ENCODE measurements at places on chromosomes 4 and X.

DNA sequence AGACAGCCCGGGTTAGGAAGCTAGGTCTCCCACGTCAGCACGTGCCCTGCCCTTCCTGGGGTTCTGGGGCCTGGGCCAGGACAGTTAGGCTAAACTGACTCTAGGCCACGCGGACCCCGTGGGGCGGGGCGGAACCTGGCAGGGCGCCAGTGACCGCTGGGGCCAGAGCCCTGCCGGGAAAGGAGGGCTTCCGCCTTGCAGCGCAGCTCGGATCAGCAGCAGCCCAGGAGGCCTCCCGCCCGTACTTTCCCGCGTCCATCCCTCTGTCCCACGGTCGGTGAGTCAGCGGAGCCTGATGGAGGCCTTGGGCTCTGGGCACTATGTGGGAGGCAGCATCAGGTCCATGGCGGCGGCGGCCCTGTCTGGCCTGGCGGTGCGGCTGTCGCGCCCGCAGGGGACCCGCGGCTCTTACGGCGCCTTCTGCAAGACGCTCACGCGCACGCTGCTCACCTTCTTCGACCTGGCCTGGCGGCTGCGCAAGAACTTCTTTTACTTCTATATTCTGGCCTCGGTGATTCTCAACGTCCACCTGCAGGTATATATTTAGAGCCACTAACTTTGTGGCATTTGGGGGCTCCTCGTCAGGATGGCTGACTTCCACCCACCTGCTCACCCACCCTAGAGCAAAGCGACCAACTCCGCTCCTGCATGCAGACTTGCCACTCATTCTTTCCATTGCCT, at the start of gene SMIM10:
Gene SMIM10, plus strand, starts transcription at position 191 of the 681 bp plus-strand sequence. Its CDS starts 105 bp downstream, at position 296.
- no peak for DNase-seq

GRCh38 chr4:8276358-8277240, 7.0 kb downstream of the HTRA3 start:
- no peak for DNase-seq

GRCh38 chr4:156732634-156733033, 239.0 kb downstream of the PDGFC start:
- peak; percentile 2 for DNase-seq

DNA sequence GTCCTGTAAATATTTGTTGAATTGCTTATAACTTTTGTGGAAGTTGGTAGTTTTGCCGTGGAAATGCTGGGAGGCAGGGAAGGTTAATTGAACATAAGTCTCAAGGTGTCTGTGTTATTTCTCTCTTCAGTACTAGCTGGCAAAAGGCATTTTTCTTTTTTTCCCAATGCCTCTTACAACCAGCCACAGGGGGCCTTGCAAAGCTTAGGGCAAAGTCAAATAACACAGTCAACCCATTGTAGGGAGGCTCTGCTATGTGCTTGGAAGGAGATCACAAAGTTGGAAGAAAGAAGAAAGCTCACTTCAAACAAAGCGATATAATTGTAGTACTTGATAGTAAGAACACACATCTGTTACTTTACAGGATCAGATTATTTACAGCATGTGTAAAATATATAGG, 802.6 kb downstream of the PDHA2 start:
- no peak for DNase-seq

- no peak for DNase-seq
These were observed 189.1 kb upstream of the C1QTNF7 start for GRCh38 chr4:15238720-15239119.

- DNase-seq, result no peak
These were observed 1.0 kb upstream of the LPAR4 start for GRCh38 chrX:78746496-78746895.

GRCh38 chrX:43618366-43619205, 37.5 kb upstream of the MAOA start:
- no peak for DNase-seq

DNA sequence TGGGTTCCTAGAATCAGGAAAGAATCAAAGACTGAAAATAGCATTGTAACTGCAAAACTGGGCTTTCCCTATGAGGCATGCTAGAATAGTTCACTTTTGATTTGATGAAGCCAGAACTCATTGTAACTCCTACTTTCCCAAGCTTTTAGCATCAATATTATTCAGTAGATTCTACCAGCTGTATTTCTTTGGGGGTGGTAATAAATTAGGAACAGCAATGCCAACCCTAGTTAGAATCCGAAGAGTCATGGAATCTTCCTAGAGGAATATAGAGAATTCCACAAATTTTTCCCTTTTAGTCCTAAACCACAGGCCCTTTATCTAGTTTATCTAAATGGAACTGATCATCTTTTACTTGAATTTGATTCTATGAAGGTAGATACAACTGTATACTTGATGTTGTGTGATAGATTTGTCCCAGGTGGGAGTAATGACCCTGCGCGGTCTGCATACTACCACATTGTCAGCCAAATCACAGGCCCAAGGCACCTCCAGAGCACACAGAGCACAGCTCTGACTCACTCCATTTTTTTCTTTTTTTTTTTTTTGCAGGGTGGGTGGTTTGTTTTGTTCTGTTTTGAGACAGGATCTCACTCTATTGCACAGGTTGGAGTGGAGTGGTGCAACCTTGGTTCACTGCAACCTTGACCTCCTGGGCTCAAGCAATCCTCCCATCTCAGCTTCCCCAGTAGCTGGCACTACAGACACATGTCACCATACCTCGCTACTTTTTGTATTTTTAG, 66.6 kb downstream of the EDNRA start:
- DNase-seq, result no peak

GRCh38 chr4:74217365-74217764, 59.4 kb downstream of the MTHFD2L start:
- DNase-seq, result no peak

- no peak for DNase-seq
These were observed 413.8 kb downstream of the FAT4 start for GRCh38 chr4:125728568-125728967.

GRCh38 chr4:171812665-171813525, at the start of gene GALNTL6:
TSS of gene GALNTL6 (plus strand) at chr4:171813404.
- DNase-seq, result peak; percentile 39

- DNase-seq, result no peak
These were observed 184.5 kb downstream of the CLCN4 start for GRCh38 chrX:10341309-10341708.

DNA sequence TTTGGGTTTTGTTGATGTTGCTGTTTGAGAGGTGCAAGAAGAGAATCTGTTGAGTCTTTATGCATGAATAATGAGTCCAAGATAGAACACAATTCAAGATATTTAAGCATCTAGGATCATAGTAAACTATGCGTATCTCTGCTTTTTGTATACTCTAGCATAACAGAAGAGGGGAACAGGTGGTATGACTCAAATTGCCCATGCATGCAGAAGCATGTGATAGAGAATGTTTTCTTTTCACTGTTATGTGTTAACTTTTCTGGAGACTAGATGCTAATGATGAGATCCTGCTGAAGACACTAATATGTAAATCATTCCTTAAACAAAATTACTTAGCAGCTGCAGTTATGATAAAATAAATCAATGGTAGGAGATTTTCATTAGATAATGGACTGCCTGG, 165.3 kb upstream of the FTHL17 start:
- no peak for DNase-seq

- peak; percentile 4 for DNase-seq
These were observed 15.6 kb downstream of the PGK1 start for GRCh38 chrX:78119521-78120227.

GRCh38 chr4:6953751-6954380, 44.2 kb downstream of the TBC1D14 start:
- no peak for DNase-seq

GRCh38 chrX:6732101-6732500, 197.2 kb upstream of the VCX3A start:
- DNase-seq, result no peak

DNA sequence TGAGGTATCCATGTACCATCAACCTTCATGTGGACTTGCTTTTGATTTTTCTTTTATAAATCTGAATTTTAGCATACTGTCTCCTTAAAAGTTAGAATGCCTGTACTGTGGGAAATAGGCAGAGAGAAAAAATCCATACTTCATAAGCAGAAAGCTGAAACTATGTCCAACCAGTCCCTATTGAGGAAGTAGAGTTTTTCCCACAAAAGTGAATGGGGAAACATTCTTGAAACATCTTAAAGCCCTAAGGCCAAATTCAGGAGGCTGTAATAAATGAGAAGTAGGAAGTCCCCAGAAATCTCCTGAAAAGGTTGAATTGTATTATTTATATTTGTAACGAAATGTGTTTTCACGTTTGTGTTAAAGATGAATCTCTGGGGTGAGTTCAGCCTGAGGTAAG, 56.3 kb downstream of the ENOX2 start:
- no peak for DNase-seq

DNA sequence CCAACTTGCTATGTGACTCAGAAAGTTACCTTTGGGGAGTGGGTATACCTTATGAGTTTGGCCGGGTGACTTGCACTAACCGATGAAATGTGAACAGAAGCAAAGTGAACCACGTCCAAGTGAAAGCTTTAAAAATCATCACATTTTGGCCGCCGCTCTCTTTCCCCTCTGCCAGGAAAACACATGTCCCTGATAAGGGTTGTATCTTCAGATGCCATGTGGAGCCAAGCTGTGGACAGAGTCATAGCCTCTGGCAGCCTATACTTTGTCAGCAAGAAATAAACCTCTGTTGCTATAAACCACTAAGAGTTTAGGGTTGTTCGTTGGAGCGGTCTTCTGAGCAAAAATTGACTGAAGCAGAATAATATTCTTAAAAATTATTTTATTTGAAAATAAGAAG, 92.3 kb downstream of the PRDM5 start:
- DNase-seq, result no peak

Measured in NCI-H1105 treated with DMSO at 0.1 percent for 48 hours (cell line).